GDM1 (cell line): ENCODE measurements at places on chromosomes 3 and 15.

GRCh38 chr15:74961616-74962015 lies 5.0 kb upstream of the RPP25 start:
- no peak for DNase-seq

- no peak for DNase-seq
These were observed 14.6 kb downstream of the ANPEP start for GRCh38 chr15:89799918-89800498.

DNA sequence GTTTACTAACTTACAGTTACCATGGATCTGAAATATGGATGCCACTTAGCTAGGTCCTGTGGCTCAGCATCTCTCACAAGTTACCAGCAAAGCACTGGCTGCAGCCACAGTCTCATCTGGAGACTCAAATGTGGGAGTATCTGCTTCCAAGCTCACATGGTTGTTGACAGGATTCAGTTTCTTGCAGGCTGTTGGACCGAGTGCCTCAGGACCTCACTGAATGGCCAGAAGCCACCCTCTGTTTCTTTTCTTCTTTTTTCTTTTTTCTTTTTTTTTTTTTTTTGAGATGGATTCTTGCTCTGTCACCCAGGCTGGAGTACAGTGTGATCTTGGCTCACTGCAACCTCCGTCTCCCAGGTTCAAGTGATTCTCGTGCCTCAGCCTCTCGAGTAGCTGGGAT lies 20.1 kb upstream of the AMOTL2 start:
- no peak for DNase-seq

GRCh38 chr3:147736226-147736625 lies 327.1 kb downstream of the ZIC1 start:
- DNase-seq: no peak
